Muscle of back (tissue), 13 donors: ENCODE measurements at places on chromosomes 1 and 21.

DNA sequence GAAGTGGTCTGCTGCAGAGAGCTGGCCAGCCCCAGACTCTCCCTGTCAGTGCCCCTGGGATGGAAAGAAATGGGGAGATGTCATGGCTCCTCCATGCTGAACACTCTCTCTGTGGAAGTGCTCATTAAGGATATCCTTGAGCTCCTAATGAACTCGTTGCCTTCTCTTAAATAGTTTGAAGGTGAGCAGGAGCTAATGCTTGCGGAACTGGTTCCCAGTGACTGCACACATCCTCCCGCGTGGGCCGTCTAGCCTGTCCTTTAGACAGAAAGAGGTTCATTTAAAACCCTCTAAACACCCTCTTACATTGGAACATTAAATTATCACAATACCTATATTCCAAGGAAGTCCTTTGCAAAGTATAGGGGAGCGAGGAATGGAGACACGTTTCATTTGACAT, 5.9 kb upstream of the WDR64 start:
- no peak for DNase-seq

- peak; percentile 87 for DNase-seq
Measured at GRCh38 chr1:41496080-41497055, 11.9 kb upstream of the EDN2 start.

DNA sequence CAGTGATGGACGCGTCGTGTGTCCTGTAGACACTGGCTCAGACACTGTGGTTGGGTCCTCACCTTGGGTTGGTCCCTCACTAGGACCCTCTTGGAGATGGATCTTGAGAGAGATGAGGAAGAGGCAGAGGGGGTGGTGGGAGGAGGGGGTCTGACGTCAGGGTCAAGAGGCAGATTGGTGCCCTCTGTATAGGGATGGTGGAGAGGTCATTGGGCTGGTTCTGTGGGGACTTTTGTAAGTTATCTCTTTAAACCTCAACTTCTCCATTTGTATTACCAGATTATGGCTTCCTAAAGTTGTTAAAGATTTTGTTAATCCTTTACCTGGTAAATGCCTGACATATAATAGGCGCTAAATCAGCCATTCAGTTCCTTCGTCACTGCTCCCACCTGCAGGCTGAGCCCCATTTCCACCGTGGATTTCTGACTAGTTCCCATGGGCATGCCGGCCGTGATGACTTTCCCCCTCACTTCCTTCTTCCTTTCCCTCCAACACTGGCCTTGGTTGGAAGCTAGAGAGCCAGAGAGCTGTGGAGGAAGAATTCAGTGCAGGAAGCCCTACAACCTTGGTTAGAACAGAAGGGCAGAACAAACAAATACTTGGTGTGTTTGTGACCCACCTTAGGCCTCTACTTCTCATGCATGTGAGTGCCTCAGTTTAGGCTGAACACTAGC, 8.6 kb downstream of the H6PD start:
- DNase-seq, result no peak

DNA sequence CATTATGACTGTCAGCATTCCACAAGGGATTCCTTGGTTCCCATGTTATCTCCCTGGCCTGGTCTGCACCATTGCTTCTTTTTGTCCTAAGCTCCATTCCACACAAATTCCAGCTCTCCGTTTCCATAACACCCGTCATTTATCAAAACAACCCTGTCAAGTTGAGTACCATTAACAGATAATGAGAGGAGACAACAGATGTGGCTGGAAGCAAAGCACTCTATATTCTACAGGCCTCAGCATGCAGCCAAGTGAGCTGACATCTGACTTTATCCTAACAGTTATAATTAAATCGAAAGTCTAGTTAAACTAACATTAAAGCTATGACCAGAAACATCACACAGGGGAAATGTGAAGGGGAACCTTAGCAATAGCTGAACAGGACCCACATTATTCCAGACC, 110.4 kb downstream of the RERE start:
- DNase-seq, result no peak

DNA sequence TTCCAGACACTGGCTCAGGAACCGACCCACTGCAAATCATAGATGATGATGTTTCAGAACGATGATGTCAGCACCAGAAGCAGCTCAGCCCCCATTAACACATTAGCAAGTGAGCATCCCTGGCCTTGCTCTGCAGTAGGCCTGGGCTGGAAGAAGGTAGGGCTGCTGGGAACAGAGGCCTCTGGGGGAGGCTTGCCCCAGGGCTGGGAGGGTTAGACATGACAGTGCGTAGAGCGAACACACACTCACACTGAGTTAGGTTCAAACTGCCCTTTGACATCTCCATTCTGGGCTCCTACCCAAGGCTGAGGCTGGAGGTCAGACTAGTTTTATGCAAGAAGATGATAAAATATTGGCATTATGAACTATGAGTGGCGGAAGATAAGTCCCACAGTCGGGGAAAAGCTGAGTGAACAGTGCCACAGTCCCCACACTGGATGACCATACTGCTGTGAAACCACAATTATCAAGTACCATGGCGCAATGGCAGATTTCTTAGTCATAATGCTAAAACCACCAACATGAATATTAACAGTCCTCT, 91.1 kb downstream of the DMRTB1 start:
- DNase-seq, result no peak

DNA sequence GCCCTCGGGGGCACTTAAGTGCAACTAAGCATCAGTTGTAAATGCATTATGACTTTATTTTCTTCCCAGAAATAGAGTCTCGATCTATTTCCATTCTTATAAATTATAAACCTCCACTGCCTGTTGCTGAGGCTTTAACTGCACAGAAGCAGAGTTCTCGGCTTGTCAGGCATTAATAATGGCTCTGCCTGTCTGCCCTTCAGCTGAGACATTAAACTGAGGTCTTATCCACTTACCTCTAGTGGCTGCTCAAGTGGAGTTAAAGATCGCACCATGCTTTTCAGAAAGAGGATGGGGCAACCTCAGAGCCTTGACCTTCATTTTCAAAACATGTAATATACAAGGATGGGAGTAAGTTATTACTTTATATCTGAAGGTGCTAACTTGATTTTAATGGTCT, 597.6 kb upstream of the PRMT6 start:
- no peak for DNase-seq

- DNase-seq, result no peak
Measured at GRCh38 chr1:201714542-201715329, 114.2 kb upstream of the IPO9 start.

DNA sequence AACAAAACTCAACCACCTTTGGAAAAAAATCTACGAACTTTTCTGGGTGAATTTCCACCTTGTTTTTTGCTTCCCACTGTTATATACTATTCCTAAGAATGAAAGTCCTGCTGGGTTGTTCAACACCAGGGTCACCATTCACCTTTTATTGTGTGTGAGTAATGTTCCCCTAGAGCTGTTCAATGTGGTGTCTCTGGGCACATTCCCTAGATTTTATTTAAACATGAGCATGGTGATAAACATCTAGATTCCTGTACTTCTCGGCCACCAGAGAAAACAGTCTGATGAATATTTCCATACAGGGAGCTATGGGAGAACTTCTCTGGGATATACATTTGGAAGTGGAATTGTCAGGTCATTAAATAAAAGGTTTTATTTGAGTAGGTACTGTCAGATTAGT, 13.0 kb downstream of the FMN2 start:
- DNase-seq, result no peak

- peak; percentile 72 for DNase-seq
Measured at GRCh38 chr1:34101151-34101550, 63.9 kb downstream of the CSMD2 start.

- no peak for DNase-seq
Measured at GRCh38 chr21:31258073-31258472, 86.0 kb downstream of the TIAM1 start.

- no peak for DNase-seq
Measured at GRCh38 chr1:215459136-215459535, 108.0 kb upstream of the KCTD3 start.

DNA sequence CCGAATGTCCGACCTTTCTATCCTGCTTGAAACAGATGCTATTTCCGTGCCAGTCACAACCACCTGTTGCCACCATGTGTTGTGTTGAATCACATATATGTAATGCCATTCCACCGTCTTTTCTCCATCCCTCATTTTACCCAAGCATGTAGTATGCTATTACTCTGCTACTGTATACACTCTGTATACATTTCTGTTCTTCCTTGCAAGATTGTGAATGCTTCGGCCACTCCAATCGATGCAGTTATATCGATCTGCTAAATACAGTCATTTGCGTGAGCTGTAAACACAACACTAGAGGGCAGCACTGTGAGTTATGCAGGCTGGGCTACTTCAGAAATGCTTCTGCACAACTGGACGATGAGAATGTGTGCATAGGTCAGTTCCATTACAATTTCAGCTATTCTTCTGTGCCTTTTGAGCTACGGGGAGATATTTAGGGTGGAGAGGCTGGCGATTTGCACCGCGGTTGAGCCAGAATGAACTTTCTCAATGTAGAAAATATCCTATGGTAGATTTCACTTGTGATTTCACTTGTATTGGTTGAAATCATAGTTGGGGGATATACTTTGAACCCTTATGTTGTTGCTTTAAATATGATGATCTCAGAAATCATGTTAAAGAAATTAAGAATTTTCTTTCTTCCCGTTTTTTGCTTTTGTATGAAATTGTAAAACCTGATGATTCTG, 289.8 kb downstream of the NTNG1 start:
- no peak for DNase-seq

DNA sequence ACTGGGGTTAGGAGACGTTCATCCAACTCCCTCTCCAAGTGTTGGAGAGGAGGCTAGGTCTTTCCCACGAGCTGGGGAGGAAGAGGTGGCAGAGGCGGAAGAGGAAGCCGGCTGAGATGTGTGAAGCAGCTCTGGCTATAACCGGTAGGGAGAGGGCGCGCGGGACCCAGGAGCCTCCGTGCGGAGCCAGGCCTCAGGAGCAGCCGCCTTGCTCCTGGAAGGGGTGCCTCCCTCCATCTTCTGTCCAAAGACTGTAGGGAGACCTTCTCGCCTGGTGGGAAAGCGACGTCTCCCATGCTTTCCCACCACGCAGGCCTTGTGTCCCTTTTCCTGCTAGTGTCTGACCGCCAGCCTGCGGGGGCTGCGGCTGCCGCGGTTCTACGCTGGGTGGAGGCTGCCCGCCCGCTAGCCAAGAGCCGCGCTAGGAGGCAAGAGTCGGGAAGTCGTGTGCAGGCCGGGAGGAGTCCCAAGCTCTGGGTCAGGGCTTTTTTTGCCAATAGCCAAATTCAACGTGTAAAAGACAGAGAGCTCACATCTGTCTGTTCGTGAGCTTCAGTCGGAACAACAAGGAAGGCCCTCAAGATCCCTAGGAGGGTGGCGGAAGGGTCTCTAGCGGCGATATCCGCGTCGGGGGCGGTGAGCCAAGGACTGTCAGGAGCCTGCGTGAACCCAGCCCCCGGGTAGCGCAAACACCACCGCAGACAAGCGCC, 8.4 kb upstream of the NBPF11 start:
- peak; percentile 43 for DNase-seq

GRCh38 chr1:175443332-175443731, 250.8 kb upstream of the KIAA0040 start:
- DNase-seq, result no peak

DNA sequence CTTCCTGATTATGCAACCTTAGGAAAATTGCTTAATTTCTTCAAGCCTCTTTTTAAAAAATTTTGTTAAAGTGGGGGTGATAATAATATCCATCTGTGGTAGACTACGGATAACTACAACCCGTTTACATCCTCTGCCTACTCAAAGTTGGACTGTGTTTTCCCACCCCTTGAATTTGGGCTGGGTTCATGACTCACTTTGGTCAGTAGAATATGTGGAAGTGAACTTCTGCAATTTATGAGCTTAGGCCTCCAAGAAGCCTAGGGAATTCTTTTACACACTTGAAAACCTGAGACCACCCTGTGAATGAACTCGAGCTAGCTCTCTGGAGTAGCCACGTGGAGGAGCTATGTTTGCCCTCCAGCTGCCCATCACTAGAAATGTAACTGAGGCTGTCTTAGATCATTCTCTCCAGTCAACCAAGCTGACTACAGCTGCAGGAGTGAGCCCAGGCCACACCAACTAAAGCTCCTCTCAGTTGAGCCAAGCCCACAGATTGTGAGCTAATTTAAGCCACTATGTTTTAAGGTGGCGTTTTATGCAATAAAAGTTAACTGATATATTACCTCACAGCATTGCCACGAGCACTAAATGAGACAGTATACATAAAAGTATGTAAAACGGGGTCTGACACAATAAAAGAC, 29.6 kb upstream of the CACHD1 start:
- no peak for DNase-seq

- DNase-seq, result no peak
Measured at GRCh38 chr21:36282568-36283230, 37.3 kb upstream of the MORC3 start.

- no peak for DNase-seq
Measured at GRCh38 chr1:155038602-155039307, 5.1 kb downstream of the DCST1 start.

- no peak for DNase-seq
Measured at GRCh38 chr1:43760745-43761317, 53.5 kb downstream of the ST3GAL3 start.

DNA sequence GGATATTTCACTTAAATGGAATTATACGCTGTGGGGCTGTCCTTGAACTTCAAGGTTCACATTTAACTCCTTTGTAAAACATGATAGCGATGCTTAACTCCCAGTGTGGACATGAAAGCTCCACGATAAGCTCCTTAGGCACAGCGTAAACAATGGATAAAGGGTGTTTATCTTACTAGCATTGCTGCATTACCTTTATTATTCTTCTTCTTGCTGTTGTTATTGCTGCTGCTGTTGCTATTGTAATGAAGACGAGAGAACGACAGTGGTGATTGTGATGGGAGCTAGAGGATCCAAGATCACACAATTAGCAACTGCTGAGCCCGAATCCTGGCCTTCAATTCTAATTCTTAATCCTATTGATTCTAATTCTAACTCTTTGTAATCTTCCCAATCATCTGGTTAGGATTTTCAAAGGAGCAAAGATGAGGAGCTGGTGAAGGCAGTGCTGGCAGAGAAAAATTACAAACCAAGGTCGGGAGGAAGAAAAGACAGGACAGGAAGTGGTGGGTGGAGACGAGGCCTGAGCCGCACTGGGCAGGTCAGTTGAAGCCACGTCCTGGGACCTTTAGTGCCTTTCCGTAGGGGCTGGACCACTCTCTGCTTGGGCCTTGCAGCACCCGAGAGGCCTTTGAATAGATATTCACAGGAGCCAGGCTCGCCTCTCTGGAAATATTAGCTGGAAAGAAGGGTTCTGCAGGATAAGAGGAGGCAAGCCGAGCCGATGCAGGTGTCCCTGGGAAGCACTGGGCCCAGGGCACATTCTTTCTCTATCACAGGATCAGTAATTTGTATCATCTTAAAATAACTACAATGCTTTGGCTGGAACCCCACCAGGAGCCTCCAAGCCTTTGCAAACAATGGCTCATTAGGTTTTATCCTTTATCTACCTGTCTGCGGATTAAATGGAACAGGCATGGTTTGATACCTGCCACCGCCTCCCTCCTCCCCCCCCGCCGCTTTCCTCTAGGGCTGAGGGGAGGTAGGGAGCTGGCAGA, 571.6 kb downstream of the AJAP1 start:
- no peak for DNase-seq

DNA sequence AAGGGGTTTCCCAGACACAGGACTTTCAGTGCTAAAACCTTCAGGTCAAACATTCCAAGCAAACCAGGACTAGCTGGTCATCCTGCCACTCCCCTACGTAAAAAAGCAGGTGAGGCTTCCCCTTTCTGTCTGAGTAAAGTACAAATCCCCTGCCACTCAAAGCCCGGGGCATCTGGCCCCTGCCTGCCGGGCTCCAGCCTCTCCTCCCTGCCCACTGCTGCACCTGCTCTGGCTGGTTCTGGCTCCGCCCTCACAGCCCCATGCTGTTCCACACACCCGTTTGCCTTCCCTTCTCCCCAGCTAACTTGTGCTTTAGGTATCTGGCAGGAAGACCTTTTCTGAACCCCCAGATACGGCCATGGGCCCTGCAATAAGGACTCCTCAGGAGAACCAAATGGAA, 23.3 kb upstream of the S100A7 start:
- DNase-seq, result no peak
